GM04504 (cell line): ENCODE measurements at places on chromosomes 11 and 22.

DNA sequence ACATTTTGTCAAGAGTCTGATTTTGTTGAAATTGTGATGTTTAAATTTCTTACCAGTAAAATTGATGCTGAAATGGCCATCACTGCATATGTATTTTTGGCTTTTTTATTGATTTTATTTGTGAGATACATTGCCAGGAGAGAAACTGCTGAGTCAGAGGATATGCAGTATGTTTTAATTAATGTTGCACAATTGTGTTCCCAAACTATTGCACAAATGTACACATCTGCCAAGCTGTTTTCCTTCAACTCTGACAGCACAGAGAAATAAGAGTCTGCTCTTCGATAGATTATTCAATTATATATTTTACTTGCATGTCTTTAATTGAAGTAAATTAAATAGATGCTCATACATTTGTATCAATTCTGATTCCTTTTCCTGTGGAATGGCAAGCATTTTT lies 640.2 kb upstream of the LUZP2 start:
- DNase-seq, result peak; percentile 27

DNA sequence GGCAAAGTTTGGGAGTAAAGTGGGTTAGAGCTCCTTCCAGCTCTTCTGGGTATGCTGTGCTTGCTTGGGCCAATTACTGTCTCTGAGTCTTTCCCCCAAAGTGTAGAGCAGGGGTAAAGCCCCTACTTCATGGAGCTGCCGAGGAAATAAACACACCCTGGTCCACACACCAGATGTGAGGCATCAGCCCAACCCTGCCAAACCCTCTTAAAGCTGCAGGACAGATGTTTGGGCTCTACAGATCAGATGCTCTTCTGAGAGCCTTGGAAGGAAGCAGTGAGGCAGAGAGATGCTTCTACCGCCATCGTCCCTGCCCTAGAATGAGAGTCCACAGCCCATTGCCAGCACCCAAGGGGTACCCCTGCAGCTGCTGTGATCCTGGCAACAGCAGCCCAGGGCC lies 64.7 kb downstream of the ELFN2 start:
- DNase-seq, result no peak

DNA sequence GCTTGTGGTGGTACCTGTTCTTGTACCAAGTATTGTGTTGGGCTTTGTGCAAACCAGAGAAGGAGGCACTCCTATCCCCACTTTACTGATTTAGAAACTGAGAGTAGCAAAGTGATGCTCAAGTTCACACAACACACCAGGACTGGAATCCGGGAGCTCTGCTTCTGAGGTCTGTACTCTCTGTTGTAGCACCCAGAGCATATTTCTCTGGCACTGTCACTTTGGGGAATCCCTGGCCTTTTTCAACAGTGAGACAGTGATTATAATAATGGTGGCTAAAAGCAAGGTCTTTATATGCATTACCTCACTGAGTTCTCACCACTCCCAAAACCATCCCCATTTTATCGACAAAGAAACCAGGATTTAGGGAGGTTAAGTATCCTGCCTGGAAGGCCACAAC lies 362.4 kb downstream of the TENM4 start:
- no peak for DNase-seq

DNA sequence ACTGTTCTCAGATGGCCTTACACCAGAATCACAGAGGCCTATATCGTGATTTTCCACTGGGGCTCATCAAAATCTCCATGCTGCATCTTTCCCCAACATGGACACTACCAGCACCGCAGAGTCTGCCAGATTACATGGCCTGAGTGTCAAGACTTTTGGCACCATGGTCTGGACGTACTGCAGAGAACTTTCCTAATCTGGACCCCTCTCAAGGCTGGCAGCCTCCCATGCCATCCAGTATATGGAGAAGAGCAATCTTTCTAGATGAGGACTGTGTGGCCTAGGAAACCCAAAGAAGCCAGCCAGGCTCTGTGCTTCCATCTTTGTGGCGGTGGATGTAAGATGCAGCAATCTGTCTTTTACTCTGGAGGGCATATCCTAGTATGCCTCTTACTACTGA lies 139.2 kb downstream of the ADAMTS15 start:
- no peak for DNase-seq

GRCh38 chr11:6606471-6607189 lies 3.1 kb downstream of the ILK start:
- peak; percentile 82 for DNase-seq

DNA sequence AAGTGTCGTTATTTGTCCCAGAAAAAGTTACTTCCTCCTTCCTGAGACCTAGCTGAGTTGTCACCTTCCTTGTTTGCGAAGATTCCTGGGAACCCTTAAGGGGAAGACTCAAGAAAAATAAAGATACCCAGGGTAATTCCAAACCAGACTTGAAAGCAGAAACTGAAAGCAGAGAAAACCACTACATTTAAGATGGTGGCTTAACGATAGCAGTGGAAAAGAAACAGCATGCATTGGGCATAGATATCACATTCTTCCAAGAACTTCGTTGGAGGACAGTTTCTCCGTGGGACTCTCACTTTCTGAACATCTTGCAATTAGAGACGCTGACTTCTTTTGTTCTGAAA lies 89.1 kb downstream of the FAM76B start:
- no peak for DNase-seq

- DNase-seq, result no peak
Measured at GRCh38 chr11:66922551-66922950, 35.6 kb downstream of the PC start.

GRCh38 chr22:22246706-22247105 lies 2.1 kb downstream of the VPREB1 start:
- DNase-seq, result no peak

- DNase-seq, result no peak
Measured at GRCh38 chr11:9739123-9739900, 75.4 kb downstream of the SWAP70 start.

DNA sequence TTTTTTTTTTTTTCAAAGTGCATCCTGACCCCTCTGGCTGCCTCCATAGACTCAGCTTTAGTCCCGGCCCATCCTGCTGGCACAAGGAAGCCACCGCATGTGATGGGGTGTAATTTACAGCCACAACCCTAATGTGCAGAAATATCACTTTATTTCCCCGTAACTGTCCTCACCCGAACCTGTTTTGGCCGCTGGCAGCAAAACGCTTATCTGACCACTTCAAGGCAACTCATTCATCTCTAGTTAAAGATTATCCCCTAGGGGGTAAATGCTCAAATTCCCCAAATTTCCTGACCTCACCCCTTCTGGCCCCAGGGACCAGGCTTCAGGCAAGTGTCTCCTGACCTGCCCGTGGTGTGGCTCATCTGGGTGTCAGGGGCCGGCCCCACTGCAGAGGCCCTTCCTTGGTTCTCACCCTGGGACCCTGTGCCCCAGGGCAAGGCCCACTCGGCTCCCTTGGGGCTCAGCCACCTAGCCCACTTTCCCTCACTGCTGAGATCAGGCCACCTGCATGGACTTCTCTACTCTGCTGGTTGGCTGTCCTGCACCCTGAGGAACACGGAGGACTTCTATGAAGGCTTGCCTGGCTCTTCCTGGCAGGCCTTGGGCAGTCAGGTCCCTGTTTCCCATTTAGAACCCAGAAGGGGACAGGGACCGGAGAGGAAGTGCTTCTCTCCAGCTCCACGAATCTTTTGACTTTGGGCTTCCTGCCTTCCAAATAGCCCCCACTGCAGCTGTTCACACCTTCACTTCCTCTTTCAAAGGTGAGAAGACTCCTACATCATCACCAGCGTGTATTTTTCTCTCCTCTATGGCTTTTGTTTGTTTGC lies 53.3 kb downstream of the WNT11 start:
- DNase-seq, result no peak

GRCh38 chr11:118056806-118057205 lies 20.1 kb upstream of the TMPRSS4 start:
- DNase-seq, result no peak

DNA sequence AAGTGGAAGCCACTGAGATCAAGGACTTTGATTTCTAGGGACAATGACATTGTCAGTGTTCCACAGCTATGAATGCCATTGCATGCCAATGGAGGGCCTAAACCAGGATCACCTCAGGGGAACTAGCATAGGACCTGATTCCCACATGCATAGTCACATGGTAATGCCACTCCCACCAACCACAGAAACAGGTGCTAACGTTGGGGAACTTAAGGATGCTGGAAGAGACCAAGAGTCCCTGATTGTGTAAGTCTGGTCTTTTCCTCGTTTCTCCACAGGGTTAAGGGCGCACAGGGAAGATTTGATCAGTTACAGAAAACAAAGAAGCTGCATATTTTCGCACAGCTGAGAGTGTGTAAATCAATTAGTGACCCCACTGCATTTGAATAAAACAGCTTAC lies 59.4 kb upstream of the CD44 start:
- DNase-seq, result no peak

GRCh38 chr11:12235553-12235946 lies 125.2 kb downstream of the MICAL2 start:
- no peak for DNase-seq

GRCh38 chr11:45725121-45725520 lies 59.7 kb upstream of the CHST1 start:
- no peak for DNase-seq

DNA sequence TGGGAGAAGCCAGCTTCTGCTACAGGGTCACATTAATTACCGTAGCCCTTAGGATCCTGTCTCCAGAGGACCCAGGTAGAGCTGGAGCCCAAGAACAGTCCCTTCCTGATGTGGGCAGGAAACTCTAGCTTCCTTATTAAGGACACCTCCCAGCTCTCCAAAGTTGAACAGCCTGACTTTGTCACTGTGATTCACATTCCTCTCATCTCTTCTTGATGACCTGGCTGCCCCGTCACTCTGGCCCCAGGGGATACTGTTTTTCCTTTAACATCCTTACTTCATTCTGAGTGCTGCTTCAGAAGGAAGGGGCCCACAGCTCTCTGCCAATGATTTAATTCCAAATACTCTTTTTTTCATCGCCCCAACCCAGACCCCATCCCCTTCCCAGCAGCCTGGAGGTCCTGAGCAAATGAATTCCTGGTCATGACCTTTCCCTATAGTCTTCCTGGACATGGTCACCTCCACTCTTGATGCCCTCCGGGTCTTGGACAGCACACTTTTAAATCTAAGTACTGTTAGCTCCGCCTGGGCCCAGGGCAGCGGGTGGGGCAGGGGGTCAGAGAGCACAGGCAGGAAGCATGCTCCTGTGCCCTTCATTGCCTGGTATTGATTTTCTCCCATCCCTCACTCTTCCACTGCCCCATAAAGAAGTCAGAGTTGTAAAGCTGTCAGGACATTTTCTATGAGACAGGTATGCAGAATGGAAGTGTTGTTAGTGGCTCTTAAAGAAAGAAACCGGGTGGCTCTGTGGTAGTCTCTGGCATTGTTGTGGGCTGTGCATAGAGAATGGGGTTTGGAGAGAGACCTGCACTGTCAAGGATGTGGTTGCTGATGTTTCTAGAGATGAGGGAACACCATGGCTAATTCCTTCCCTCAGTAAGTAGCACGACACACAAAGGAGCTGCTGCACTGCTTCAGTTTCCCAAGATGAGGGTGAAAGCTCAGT lies 22.3 kb upstream of the SPON1 start:
- no peak for DNase-seq

DNA sequence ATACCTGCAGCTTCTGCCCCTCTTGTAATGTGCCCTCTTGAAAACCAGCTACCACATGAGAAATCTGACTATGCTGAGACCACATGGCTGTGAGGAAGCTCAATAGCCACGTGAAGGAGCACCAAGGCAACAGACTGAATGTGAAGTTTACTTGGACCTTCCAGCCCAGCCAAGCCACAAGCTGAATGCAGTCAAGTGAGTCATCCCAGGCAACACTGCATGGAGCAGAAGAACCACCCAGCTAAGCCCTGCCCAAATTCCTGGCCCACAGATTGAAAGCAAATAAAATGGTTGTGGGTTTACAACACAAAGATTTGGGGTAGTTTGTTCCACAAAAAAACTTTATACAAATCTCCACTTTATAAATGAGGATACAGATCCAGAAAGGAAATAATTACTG lies 114.5 kb downstream of the TIMP3 start:
- no peak for DNase-seq

GRCh38 chr11:8477680-8478079 lies 116.3 kb downstream of the STK33 start:
- no peak for DNase-seq

DNA sequence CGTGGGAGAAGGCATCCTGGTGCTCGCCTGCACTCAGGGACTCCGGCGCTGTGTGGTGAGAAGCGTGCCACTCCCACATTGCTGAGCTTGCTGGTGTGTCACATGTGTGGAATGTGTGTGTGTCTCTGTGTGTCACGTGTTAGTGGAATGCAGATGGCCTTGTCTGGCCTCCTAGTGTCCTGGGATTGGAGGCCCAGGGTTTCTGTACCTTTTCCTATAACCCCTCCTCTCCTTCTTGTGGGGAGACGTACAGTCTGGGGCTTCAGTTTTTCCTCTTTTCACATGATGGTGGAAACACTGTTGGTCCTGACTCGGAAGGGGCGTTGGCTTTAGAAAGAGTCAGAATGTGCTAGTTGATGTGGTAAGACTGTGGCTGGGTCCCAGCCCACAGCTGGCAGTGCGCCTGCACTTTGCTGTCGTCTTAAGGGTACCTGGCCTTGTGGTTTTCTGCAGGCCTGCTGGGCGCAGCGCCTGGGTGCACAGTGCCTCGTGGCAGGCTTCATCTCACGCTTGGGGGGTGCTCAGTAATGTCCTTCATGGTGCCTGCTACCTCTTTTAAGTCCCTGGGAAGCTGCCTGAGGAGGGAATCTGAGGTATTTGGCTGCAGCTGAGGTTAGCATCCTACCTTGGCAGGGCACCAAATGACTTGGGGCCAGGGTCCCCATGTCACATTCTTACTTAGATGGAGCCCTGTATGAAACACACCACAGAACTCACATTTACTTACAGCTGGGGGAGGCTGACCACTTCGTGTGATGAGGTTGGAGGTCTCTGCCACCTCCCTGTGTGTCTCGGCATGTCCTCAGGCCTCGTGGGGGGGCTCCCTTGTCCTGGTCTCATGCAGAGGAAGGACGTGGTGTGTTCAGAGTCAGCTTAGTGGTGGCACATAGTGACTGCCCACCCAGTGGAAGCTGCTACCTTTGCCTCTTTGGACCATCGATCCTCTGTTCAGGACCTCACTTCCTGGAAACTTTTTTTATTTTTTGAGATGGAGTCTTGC lies 61.9 kb downstream of the MED15 start:
- DNase-seq, result peak; percentile 98

DNA sequence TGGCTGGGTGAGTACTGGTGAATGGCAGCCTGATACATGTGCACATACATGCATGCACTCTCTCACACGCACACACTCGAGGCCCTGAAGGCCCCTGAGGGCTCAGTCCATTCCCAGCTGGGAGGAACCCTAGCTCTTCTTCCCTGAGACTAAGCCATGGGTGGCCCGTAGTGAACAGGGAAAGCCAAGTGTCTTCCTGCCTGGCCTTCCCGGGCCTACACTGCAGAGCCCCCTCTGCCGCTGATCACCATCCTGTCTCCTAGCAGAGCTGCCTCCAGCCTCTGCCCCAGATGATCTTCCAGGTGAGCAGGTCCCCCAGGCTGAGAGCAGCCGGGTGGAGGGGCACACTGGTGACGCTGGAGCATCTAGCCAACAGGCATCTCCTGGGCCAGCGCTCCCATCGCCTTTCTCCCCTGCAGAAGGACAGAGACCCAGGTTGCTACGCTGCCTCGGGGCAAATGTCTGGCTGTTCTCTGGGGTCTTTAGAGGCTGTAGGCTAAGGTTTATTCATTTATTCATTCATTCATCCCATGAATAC lies 57.3 kb downstream of the CD82 start:
- no peak for DNase-seq
